OCI-LY7 (cell line): ENCODE measurements at places on chromosomes 13 and 19.

DNA sequence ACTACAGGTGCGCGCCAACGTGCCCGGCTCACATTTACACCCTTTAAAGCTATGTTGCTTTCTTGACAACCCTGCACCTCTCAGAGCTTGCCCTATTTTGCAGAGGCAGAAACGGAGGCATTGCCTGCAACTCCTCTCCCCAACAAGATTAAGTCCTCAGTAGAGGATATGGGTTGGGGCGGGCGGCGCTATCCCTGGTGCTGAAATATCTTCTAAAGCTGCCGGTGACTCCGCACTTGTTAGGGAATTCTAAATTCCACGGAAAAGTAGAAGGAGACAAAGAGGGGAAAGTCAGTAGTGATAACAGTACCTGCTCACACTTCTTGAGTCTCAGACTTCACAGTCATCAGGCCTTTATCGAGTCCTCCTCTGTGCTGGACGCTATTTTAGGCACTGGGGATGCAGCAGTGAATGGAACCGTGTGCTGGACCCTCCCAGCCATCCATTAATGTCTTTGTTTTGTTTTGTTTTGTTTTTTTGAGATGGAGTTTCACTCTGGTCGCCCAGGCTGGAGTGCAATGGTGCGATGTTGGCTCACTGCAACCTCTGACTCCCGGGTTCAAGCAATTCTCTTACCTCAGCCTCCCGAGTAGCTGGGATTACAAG, 18.0 kb downstream of the SLC5A5 start:
- no peak for DNase-seq

- DNase-seq: no peak
These were observed 7.4 kb downstream of the ZNF266 start for GRCh38 chr19:9427941-9428340.

DNA sequence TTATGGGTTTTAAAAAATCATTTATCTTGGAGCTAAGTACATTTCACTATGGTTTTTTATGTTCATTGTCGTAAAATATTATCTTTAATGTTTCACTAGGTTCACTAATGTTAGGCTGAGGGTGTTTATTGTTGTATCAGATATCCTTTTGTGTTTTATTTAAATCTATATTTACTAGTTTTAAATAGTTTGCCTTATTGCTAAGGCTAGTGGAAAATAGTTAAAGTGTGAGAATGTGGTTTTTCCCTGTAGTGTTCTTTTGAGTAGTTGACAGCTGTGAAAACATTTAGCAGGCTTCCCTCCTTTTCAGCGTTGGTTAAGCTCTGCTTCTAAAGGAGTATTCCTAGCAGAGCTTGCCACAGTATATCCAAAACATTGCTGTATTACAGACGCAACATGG, 139.0 kb downstream of the TM9SF2 start:
- no peak for DNase-seq

DNA sequence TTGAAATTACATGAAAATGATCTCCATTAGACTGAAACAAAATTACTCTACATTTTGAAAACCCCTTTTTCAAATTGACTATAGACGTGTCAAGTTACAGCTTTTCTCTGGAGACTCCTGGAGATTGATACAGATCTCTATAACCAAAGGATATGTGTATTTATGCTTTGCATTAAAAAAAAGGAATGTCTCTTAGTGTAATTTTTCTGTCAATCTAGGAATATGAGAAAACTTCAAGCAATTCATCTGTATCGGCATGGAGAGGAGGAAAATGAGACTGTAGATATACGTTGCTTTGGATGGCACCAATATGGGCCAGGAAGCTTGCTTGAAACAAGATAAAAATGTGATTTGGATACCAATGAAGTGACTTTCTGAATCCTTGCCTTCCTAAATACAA, 286.6 kb downstream of the PCDH9 start:
- no peak for DNase-seq

- DNase-seq: peak; percentile 13
These were observed 93.1 kb downstream of the WTIP start for GRCh38 chr19:34574704-34575103.

- DNase-seq: peak; percentile 47
These were observed 4.2 kb upstream of the JSRP1 start for GRCh38 chr19:2260341-2260805.
